ENCODE measurements at places on chromosomes 16 and 17.

- no peak for DNase-seq
These were observed 35.0 kb upstream of the ZNF423 start for GRCh38 chr16:49890876-49891275.

- no peak for DNase-seq
These were observed 279.5 kb upstream of the MYOCD start for GRCh38 chr17:12386225-12386624.

- no peak for DNase-seq
These were observed 57.9 kb upstream of the SLC12A3 start for GRCh38 chr16:56807011-56807675.

DNA sequence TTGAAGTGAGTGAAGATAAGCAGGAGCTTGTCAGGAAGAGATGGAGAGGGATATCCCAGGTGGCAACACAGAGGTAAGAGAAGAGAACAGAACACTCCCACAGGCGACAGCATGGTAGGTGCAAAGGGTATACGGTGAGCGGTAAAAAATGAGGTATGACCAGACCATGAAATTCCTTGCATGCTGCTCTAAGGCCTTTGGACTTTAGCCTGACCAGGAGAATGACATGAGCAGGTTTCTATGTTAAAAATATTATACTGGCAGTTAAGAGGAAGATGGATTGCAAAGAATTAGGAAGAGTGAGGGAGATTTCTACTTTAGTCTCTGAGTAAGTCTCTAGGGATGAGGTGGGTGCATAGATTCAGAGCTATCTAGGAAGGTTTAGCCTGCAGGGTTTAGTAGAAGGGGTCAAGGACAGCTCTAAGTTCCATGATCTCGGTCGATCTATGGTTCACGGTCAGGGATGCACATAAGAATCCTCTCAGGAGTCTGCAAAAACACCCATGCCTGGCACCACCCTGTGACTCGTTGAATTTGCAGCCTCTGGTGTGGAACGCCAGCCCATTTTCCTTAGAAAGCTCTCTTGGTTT, 65.7 kb downstream of the HLF start:
- DNase-seq = no peak

DNA sequence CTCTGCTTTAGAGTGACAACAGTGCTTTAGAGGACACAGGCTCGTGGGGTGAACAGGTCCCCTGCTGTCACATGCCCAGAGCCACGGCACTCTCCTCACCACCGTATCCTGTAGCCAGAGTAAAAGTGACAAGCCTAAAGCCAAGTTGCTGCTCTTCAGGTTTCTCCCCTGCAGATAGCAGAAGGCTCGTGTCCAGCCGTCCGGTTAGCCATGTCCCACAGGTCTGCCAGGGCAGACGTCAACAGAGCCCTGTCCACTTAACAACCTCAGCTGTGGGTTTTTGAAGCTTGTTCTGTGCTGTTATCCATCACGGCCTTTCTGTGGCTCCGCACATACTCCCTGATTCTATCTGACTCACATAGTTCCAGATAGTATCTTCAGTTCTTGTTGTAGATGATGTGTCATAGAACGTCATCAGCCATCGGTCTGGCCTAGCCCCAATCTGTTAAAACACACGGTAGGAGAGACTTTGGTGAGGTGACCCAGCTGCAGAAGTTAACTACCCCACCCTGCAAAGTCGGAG, 100.7 kb downstream of the SOCS1 start:
- no peak for DNase-seq

- DNase-seq = no peak
These were observed 45.2 kb downstream of the TMEM100 start for GRCh38 chr17:55677446-55677845.

DNA sequence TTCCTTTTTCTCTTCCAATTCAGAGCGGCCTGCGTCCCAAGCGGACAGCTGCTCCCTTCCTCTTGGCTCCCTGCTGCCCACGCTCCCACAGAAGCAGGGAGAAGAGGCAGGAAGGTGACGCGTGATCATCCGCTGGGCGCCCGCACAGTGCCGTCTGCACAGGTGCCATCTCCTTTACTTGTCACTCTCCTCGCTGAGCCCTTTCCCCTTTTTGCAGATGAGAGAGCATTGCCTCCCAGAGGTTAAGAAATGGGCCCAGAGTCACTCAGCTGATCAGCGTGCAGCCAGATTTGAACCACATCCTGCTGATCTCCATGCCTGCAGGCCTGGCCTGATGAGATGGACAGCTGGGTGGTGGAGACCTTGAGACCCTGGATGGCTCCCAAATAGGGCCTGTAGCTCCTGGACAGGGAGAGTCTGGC, 299.8 kb downstream of the SEC14L1 start:
- DNase-seq = no peak

- DNase-seq = no peak
These were observed 4.3 kb downstream of the SPDYE4 start for GRCh38 chr17:8753976-8754440.

- no peak for DNase-seq
These were observed 31.2 kb downstream of the NXN start for GRCh38 chr17:948284-948852.

DNA sequence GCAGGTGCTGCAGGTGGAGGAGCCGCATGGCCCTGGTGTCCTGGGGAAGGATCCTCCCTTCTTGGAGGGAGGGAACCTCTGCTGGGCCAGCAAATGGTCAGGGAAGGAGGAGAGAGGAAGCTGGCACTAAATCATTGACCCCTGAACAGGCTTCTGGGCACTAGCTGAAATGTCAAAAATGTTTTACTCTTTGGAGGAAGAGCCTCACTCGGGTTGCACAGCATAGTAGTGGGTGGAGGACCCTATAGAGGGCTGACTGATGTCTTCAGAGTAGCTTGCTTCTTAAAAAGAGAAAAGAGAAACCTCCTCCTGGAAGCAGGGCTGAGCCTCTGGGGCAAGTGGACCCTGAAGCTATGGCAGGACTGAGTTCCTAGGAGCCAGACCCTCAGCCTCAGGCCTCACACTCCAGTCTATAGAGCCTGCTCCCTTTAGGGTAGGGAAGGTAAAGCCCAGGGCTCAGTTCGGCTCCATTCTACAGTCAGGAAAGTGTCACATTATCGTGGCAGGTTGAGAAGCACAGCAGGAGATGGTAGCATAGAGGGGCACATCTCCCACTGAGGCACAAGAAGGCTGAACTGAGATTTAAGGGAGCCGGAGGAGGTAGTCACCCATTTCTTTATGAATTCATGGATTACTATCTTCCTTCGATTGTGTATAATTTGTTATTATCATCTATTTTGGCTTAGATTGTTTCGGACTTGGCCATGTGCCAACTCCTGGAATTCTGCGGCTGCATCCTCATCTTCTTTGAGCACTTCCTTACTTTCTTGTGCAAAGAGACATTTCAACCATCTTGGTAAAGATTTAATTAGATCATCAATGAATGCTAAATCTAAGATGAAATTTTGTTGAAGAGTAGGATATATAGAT, 7.3 kb upstream of the CUEDC1 start:
- DNase-seq = no peak

DNA sequence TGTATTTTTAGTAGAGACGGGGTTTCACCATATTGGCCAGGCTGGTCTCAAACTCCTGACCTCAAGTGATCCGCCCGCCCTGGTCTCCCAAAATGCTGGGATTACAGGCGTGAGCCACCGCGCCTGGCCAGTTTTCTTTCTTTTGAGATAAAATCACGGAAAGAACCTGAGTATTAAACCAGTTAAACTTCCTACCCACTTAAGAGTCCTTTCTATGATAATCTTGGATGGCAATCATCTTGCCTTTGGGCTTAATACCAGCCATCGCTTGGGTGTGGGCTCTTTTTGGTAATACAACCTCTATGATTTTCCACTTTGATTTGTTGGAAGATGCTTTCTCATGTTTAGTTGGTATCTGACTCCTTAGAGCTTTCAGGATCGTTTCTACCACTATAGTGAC, 24.0 kb downstream of the PITPNC1 start:
- DNase-seq = no peak

DNA sequence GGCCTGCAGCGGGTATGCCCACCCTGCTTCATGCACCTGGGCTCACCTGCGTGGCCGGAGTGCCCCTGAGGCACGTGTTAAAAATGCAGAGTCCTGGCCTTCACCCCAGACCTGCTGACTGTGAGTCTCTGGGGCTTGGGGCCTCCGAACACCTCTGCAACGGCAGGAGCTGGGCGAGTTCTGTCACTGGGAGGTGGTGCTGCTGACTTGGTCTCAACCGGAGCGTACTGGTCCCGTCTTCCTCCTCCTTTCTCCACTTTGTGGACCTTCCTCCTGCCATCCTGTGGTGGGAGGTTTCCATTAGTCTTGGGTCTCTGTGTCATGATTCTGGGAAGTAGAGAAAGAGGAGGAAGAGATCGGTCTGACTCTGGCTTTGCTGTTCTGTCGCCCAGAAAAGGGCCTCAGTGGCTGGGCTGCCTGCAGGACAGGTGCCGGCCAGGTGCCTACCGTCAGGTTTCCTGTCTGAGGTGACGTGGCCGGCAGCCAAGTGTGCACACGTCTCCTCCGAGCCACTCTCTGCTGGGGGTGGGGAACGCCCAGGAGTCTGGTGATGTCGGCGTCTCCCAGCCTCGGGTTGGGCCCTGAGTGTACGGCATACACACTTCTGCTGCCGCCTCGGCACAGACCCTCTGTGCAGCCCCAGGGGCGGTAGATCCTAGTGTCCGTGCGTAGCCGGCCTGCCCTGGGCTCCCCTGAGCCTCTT, 6.9 kb downstream of the TSC2 start:
- no peak for DNase-seq

DNA sequence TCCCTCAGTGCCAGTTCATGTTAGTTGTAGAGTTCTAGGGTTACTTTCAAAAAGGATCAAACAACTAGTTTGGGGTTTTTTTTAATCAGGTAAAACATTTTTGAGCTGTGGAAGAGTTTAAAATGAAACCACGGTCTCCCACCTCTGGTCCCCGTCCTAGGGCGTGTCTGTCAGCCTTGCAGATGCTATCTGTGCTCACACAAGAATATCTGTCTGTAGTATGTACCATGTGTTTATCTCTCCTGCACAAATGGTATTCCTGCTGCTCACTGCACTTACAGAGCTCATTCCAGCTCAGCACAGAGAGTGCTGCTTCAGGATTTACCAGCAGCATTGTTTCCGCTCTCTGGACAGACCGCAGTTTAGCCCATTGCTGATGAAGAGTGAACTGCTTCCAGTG, 38.9 kb downstream of the UBN1 start:
- no peak for DNase-seq

- no peak for DNase-seq
These were observed 2.0 kb upstream of the NOB1 start for GRCh38 chr16:69756705-69757104.

DNA sequence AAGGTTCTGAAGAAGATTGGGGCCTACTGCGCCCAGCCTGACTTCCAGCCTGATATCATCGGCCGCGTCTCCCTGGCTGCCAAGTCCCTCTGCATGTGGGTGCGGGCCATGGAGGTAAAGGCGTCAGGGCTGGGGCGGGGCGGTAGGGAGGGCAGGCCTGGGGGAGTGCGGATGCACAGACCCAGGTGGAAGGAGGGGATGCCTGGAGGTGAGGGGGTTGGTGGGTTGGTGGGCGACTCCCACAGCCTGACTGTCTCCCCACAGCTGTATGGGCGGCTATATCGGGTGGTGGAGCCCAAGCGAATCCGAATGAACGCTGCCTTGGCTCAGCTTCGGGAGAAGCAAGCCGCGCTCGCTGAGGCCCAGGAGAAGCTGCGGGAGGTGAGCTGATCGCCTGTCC, 26.8 kb upstream of the KDM6B start:
- DNase-seq = no peak

GRCh38 chr17:78112518-78113471, 15.8 kb downstream of the TMC6 start:
- peak; percentile 63 for DNase-seq

- no peak for DNase-seq
These were observed 67.0 kb downstream of the PRMT7 start for GRCh38 chr16:68377667-68378393.

- no peak for DNase-seq
These were observed 78.8 kb downstream of the WIPI1 start for GRCh38 chr17:68378268-68379176.

DNA sequence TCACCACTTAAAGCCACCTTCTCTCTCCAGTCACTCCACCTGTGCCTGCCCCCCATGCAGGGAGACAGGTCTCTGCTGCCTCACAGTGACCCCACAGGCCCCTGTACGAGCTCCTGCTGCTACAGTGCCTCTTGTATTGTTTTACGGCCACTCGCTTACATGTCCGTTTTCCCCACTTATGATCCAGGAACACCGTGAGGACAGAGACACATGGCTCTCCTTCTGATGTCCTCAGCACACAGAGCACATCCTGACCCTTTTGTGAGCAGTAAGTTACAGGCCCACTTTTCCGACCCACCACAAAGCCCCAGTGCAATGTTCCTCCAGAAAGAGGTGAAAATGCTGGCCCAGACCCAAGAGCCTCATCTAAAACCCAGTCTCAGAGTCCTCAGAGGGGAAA, 84.8 kb upstream of the GNAO1 start:
- no peak for DNase-seq

DNA sequence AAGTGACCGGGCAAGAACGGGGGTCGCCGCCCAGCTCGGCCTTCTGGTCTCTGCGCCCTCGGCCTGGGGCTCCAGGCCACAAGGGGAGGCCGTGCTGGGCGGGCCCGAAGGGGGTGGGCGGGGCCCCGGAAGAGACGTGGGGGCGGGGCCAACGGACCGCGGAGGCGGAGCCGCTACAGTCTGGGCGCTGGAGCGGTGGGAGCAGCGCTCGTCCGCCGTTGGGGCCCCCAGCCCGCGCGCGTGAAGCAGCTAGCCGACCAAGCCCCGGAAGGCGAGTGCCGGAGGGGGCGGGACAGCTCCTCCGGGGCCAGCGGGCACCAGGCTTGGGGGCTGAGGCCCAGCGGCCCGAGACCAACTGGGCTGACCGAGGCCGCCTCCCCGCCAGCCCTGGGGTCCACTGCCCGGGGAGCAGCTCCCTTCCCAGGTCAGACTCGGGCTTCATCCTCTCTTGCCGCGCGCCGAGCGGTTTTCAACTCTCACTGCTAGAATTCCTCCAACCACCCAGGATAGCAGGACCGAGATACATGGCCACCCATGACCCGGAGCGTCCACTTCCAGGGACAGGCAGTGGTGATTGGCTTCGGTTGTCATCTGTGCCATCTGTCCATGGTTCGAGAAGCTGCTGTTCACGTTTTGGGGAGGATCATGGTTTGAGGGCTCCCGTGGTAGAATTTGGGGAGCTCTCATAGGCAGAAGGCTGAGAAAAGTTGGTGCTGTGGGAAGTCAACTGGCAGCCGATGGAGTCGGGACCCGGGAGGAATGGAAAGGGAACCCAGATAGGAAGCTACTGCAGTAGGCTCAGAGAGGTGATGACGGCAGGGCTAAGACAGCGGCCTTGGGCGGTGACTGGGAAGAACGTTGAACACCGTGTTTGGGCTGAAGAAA, 44.6 kb upstream of the LCMT1 start:
- peak; percentile 60 for DNase-seq

All from stimulated activated CD8-positive, alpha-beta memory T cell treated with anti-CD3 and anti-CD28 coated beads, Interleukin-4, amount 100 ng/mL, for 1 hour (primary cell).